SJSA1 (cell line): ENCODE measurements at places on chromosomes 11 and 22. TPM values are rescaled to one million over a fixed set of nuclear protein-coding genes. Genes with fewer than 3 reads are reported as not detected.

- peak overlapping the region; percentile 85 for H3K27ac ChIP-seq
- H3K4me3 ChIP-seq: peak overlapping the region; percentile 32
- no peaks in the 10 kb centered on the region for H3K27me3 ChIP-seq
- peaks cover 47% of the 10 kb centered on the region for H3K4me1 ChIP-seq
Observed at GRCh38 chr11:122156940-122157382, 40.9 kb upstream of the BLID start.

DNA sequence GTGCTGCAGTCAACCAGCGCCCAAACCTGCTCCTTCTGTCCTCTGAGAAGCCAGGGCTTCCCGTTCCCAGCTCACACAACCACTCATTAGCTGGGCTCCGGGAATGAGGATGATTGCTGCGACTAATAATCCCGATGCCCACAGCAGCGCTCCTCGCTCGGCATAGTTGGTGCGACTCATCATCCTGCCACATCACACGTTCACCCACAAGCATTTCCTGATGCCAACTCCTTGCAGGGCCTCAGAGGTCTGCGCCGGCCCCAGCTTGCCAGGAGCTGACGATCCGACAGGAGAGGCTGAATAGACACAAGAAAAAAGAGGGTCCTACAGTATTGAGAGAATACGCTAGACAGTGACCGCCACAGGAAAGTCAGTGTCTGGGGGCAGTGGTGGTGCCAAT is 10.6 kb upstream of the CSNK1E start:
- H3K4me1 ChIP-seq: peaks cover 18% of the 10 kb centered on the region
- no peak overlapping the region for H3K4me3 ChIP-seq

GRCh38 chr22:42519525-42520401 is at the start of gene RRP7A:
Gene RRP7A, minus strand, starts transcription at chr22:42519796. Its CDS starts 10 bp downstream, at chr22:42519786.
- peak; percentile 61 for DNase-seq
- H3K36me3 ChIP-seq: peaks cover 10% of the 10 kb centered on the region; the same call in 1 of the 2 replicates
- H3K27me3 ChIP-seq: no peaks in the 10 kb centered on the region
- peak within 1 kb of the TSS; percentile 66 for H3K27ac ChIP-seq
- H3K4me3 ChIP-seq: peak within 1 kb of the TSS; percentile 84
- H3K4me1 ChIP-seq: peaks cover 6% of the 10 kb centered on the region

DNA sequence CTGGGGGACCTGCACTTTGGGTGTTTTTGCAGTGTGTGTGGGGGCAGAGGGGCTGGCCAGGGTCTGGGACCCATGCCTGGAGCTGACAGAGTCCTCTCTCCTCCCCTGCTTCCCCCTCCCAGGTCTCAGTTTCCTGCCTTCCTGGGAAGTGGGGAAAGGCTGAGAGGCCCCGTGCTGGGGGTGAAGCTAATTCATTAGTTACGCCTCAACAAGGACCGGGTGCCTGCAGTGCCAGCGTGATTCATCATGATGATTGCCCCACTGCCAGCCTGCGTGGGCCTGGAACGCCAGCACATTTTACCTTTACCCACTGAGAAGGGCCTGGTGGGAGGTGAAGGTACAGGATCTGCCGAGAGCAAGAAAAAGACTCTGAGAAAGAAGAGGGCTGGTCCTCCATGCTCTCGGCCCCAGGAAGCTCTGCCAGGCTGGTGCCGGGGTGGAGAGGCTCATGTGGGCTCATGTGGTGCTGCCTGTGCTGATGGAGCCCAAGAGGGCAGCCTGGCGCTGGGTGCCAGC is 2.9 kb upstream of the LRRC10B start:
- no peak overlapping the region for H3K27ac ChIP-seq
- H3K4me1 ChIP-seq: peaks cover 13% of the 10 kb centered on the region
- DNase-seq: no peak
- H3K27me3 ChIP-seq: peaks cover 75% of the 10 kb centered on the region
- no peaks in the 10 kb centered on the region for H3K36me3 ChIP-seq

GRCh38 chr22:35892192-35892591 is 136.4 kb downstream of the RBFOX2 start:
- no peak overlapping the region for H3K27ac ChIP-seq
- H3K36me3 ChIP-seq: no peaks in the 10 kb centered on the region
- no peaks in the 10 kb centered on the region for H3K27me3 ChIP-seq
- H3K4me1 ChIP-seq: peaks cover 19% of the 10 kb centered on the region
- H3K4me3 ChIP-seq: no peak overlapping the region

DNA sequence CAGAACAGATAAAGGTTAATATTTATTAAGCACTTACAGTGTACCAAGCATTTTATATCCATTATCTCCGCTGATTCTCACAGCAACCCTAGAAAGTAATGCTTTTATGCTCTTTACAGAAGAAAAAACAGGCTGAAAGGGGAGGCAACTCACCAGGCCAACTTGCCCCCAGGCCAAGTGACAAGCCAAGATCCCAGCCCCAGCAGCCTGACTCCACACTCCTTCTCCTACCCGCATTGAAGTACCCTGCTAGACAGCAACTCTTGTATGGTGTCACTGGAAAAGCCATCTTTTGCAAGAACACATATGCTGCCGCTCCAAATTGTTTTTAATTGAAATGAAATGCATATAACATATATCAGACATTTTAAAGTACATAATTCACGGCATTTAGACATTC is 25.6 kb downstream of the SMCO4 start:
- no peaks in the 10 kb centered on the region for H3K27me3 ChIP-seq
- no peak overlapping the region for H3K27ac ChIP-seq
- H3K36me3 ChIP-seq: no peaks in the 10 kb centered on the region
- H3K4me1 ChIP-seq: no peaks in the 10 kb centered on the region
- DNase-seq: no peak

- no peak overlapping the region for H3K4me3 ChIP-seq
- DNase-seq: no peak
- no peak overlapping the region for H3K27ac ChIP-seq
- H3K27me3 ChIP-seq: no peaks in the 10 kb centered on the region
- H3K4me1 ChIP-seq: no peaks in the 10 kb centered on the region; the same call in 1 of the 2 replicates
- no peaks in the 10 kb centered on the region for H3K36me3 ChIP-seq
Observed at GRCh38 chr11:95699631-95700470, 89.7 kb downstream of the FAM76B start.

Gene APOBEC3B
- 3.5 and 9.4 TPM in 2 replicates for total RNA-seq

Gene SCGB1D2
- not detected in 2 replicates for total RNA-seq

Gene CADM1
- 3.2 and 4.1 TPM in 2 replicates for total RNA-seq
